ENCODE measurements at places on chromosomes 5 and 9.

GRCh38 chr5:56450766-56451165, 217.6 kb upstream of the ANKRD55 start:
- no peak for DNase-seq

- DNase-seq = no peak
Observed at GRCh38 chr5:59591162-59591561, 302.4 kb downstream of the PDE4D start.

DNA sequence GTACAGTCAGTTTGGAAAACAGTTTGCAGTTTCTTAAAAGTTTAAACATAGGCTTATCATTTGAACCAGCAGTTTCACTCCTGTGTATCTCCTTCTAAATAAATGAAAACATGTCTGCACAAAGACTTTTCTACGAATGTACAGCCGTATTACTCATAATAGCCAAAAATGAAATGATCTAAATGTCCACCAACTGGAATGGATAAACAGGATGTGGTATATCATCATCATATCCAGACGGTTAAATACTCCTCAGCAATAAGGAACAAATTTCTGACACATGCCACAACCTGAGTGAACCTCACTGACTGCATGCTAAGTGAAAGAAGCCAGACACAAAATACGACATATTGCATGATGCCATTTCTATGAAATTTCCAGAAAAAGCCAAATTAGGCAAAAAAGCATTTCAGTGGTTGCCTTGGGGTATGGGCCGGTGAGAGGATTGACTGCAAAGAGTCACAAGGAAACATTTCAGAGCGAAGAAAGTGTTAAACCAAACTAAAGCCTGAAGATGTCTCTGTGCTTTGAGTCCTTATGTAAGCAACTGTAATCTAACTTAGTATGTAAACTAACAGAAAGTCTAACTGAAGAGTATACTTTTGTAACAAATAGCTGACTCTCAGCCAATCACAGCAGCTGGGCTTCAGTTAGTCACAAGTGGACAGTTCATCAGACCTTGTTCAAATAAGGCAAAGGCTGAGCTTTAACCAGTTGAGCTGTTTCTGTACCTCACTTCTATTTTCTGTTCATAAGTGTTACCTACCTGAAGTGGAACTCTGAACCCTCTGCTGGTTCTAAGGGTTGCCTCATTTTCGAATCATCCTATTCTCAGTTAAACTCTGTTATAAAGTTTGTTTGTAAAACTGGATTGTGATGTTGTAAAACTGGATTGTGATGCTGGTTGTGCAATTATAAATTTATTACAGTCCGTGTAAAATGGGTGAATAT, 65.2 kb downstream of the TRIO start:
- DNase-seq = no peak

- DNase-seq = no peak
Observed at GRCh38 chr5:92332039-92332438, 948.9 kb upstream of the ARRDC3 start.

DNA sequence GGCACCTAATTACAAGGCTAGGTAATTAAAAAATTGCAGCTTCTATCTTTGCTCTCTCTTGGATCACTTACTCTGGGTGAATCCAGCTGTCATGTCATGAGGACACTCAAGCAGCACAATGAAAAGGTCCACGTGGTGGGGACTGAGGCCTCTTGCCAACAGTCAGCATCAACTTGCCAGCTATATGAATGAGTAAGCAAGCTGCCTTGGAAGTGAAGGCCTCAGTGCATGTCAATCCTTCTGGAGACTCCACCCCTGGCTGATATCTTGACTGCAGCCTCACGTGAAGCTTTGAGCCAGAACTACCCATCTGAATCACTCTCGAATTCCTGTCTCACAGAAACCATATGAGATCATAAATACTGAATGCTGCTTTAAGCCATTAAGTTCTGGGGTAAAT, 140.5 kb downstream of the SNX18 start:
- peak; percentile 67 for DNase-seq

DNA sequence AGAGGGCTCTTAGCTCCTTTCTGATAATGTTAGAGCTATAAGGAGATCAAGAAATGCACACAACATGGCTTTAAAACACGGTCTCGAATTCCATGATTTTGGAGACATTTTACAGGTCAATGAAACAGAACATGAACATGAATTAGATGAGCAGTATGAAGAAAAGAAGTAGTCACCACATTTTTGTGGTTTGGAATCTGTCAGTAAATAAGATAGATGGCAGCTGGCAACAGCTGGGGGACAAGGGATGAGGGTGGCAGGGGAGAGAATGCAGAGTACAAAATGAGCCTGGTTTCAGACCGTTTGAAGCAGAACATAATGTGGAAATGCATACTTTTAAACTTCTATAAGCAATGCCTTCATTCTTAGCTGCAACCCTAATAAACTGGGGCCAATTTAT, 107.1 kb downstream of the OXCT1 start:
- peak; percentile 24 for DNase-seq

DNA sequence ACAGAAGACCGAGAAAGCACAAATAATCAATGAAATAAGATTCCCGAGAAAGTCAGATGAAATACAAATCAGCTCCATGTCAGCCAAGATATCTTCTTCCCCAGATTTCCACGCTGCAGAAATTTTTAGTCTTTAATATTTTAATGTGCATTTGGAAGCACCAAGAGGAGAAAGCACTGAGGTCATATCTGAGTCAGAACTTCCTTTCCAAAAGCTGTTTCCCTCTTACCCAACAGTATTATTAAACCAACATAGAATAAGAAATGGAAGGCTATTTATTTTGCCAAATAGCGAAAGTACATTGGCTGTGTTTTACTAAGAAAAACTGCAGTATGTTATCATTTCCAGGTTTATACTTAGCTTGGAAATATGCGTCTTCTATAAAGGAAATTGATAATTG, 772.1 kb upstream of the CDH9 start:
- DNase-seq = no peak

DNA sequence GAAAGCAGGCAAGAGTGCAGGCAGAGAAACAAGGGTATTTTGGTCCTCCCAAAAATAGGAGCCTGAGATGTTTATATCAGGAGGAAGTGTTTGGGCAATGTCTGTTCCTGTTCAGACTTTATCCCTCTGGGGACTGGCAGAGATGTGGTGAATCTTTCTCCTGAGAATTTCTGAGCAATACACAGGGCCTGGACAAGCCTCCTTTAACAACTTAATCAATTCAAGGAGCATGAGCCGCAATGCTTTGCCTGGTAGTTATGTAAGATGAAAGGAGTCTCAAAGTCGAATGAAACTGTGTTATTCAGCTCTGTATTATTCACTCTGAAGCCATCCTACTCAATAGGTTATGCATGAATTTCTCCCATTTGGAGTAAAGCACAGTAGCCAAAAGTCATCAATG, 365.6 kb downstream of the MAN2A1 start:
- DNase-seq = no peak

- DNase-seq = no peak
Observed at GRCh38 chr5:140113180-140113698, 670 bp upstream of the PURA start.

DNA sequence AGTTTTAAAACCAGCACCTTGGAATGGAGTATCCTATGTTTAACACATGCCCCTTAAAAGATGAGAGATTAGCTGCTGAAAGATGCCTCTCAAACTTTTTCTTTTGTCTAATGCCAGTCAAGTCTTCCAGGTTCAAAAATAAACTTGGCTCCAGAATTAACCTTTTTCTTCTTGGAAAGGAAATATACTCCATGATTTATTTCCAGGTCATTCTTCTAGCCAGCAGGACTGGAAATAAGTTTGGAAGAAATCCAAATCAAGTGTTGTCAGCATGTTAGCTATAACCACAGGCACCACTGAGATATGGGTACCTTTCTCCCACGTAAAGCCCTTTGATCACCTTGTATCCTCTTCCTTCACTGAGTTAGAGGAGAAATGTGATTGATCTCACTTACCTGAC, 56.1 kb downstream of the NLN start:
- DNase-seq = no peak

GRCh38 chr9:38622288-38622674, 1.9 kb upstream of the ANKRD18A start:
- DNase-seq = no peak

DNA sequence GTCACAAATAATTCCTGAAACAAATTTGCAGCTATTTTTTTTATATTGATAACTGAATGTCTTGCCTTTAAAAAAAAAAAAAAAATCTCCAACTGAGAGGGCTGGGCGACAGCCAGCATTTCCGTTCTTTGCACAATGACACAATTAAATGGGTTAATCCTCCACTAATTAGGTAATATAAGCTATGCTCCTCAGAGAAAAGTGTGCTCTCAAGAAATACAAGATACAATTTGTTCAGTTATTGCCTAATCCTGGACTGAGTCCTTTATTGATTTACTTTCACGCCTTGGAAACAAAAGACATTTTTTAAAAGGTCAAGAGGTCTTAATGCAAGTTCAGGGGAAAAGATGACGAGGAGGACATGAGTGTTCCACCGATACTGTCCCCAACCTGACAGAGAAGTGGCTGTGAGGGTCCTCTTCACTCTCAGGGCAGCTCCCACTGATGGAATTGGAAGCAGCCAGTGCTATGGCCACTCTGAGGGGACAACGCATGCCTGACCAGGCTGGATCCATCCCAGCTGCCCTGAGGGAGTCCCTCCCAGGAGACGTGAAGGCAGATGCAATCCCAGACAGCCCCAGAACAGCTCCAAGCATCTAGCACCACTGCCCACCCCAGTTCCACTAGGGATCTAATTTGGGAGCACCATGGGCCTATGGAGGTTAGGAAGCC, 220.7 kb downstream of the GNA14 start:
- DNase-seq = no peak

GRCh38 chr9:137176302-137177182, 4.7 kb upstream of the TMEM210 start:
- no peak for DNase-seq

DNA sequence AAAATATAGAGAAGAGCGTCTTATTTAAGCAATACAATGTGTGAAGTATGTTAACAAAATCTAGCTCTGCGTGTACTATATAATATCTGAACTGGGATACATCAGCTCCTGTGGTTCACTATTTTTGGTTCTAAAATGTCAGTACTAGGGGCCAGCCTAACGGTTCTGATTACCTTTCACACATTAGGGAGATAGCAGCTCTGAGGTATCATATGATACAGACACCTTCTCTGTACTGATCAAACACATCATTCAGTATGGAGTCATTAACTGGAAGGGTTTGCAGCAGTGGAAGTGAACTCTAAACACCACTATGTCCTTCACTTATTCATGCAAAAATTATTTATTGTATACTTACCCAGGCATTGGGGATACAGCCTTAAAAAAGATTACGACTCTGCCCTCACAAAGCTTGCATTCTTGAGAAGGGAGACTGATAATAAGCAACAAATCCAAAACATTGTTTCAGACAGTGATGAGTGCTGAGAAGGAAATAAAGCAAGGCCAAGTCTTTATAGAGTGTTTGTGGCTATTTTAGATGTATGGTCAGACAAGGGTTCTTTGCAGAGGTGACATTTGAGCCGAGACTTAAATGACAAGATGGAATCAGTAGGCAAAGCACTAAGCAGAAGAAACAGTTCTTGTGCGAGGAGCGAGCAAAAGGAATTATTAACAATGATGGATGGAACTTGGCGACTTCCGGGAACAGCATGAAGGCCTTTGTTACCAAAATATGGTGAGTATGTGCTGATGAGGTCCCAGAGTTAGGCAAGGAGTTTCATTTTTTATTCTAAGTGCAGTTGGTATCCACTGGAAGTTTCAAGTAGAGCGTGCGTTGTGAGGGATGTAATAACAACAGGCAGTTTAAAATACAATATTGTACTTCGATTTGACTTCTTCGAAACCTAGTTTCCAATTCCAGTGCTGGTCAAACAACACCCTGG, 1.8 kb upstream of the LNPEP start:
- no peak for DNase-seq

GRCh38 chr5:14166437-14166836, 23.3 kb downstream of the TRIO start:
- no peak for DNase-seq

DNA sequence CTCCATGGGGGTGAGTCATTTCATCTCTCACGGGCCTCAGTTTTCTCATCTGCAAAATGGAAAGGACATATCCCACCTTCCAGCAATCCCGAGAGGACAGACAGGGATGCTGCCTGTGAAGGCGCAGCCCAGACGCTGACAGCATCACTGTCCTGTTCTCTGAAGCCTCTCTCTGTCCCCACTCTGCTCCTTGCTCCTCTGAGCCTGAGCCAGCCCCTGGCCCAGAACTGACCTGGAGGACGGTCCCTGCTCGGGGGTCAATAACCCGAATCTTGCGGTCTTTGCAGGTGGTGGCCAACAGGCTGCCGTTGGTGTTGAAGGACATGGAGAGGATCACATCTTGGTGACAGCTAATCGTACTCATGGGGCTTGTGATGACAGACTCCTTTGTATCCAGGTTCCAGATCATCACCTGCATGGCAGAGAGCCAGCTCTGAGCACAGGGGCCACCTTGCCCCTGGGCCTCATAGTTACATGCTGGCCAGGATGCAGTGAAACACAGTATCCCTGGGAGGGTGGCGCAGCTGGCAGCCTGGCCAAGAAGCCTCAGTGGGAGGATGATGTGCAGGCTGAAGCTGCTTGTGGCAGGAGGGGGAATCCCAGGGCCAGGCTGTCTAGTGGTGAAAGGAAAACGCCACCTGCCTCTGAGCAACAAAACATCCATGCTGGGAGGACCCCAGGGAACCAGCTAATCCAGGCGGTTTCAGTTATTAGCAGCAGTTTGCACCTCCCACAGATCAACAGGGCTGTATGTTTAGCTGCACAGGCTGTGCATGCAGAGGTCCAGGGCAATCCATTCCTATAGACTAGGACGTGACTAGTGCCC, 14.0 kb upstream of the TRIM14 start:
- DNase-seq = no peak
